ENCODE measurements at places on chromosomes 2 and 18.

- no peak for DNase-seq
Observed at GRCh38 chr2:5530011-5530696, 162.0 kb upstream of the SOX11 start.

GRCh38 chr2:96887493-96888012 lies 17.7 kb upstream of the SEMA4C start:
- DNase-seq = no peak

DNA sequence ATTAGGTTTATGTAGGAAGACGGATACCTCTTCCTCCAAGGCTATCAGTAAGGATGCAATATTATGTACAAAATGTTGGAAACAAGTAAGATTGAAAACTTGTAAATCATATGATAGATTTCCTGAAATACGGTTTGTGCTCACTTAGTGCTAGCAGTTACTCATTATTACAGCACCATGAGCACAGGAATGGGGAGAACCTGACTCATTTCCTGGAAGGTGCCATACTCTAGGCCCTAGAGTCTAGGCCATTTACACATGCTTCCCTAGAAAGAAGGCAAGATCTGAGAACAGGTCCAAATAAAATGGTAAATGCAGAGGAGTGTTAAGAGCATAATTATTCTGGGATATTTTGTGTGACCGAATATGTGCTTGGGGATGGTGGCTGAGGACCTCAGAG lies 467.7 kb upstream of the CELF4 start:
- no peak for DNase-seq

- DNase-seq = peak; percentile 3
Observed at GRCh38 chr2:52976143-52976949, 791.3 kb upstream of the CHAC2 start.

GRCh38 chr2:31729442-31730092 lies 148.8 kb upstream of the SRD5A2 start:
- DNase-seq = no peak

DNA sequence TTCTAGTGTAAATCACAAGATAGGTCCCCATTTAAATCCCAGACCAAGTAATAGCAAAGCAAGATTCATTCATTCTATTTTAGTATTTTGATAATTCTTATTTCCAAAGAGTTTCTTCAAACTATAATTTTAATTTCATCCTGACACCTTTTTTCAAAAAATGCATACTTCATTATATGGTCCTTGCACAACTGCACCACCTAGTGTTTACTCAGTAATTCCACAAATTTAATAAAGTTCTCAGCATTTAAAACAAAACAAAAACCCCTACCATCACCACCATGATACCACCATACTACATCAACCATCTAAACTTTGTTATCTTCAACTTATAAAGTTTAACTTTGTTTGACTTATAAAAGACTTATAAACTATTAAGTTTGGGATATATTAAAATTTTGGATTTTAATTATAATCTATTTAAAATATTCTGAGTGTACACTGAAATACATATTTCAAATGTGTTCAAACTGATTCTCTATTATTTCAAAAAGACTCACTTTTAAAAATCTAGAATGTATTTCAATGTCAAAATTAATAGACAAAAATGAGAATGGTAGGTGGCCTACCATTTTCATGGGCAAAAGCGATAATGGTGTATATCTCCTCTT lies 44.2 kb downstream of the WDPCP start:
- DNase-seq = no peak

- no peak for DNase-seq
Observed at GRCh38 chr2:30191107-30191506, 40.2 kb upstream of the LBH start.

- no peak for DNase-seq
Observed at GRCh38 chr2:157872791-157873190, 3.3 kb downstream of the ACVR1 start.

DNA sequence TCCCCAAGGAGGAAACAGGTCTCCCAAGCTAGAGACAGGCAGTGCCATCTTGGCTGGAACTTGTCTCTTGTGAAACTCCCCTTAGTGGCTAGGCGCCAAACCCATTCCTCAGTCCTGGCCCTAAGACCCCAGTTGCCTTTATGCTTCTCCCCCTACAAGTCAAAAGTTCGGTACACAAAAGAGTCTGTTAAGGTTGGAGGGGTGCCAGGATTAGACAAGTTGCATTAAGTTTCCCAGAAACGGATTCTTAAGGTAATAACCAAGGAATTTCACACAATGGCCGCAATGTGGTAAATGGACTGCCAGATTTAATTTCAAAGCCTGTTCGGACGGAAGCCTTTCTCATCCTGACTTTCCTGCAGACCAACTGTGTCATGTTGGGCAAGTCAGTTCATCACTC lies 80.7 kb downstream of the CCBE1 start:
- peak; percentile 53 for DNase-seq

Data from MG63 (cell line).